ENCODE measurements at places on chromosomes 5 and 9.

DNA sequence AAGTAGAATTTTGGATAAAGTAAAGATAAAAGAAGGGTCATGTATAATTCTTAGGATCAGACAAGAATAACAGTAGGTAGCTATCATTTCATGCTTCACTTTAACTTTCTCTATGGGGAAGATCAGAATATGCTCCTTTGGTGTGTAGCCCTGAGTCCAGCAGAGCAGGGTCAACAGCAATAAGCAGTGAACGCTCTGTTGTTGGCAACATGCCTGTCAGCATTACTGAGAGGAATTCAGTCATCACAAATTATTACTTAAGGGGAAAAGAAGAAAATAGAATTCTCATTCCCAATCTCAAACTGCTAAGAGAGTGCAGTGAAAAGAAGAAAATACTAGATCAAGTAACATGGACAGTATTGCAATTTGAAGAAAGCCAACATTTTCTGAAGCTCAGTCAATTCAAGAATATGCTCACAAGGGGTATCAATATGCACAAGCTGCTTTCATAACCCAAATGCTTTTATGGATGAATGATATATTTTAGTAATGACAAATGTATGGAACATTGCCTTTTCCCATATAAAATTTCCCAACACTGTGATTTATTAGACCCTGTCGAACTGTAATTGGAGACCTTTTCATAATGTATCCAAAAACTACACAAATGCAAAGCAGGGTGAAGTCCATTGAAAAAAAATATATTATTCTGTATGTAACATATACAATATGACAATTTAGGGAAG lies 1359.4 kb downstream of the EFNA5 start:
- no peak for DNase-seq

DNA sequence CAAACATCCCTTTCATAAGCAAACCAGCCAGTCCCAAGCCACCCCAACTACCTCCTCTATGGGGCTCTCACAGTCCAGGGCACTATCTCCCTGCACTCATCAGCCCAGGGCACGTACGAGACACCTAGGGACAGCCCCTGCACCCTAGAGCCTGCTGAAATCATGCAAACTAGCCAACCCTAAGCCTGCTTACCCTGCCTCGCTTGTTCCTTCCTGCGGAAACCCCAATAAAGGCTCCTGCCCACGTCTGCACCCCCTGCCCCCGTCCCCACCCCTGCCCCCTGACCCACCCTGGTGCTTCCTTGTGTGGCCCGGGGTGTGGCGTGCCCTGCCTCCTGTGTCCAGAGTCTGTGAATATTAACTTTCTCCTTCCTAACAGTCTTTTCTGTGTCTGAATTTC lies 135.9 kb downstream of the GADD45G start:
- DNase-seq: no peak

- DNase-seq: no peak
Observed at GRCh38 chr9:136668983-136669790, 6.5 kb downstream of the EGFL7 start.

- DNase-seq: no peak
Observed at GRCh38 chr5:34436761-34437501, 219.2 kb upstream of the RAI14 start.

GRCh38 chr5:118883362-118883761 lies 105.0 kb downstream of the DTWD2 start:
- DNase-seq: no peak

DNA sequence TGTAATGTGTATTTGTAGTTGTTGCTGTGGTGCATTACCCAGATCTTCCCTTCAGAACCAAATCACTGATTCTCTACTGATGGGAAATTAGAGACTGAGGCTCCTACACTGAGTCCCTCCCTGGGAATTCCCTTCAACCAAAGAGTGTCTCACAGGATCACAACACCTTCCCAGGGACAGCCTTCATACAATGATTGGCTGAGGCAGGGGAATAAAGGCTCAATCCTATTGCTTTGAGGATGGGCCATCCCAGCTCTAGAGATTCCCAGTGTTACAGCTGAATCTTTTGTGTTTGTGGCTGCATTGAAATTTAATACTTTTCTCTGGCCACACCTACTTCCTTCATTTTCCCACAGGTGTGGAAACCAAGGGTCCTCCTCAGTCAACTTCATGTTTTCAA lies 96.4 kb upstream of the ELL2 start:
- no peak for DNase-seq

GRCh38 chr5:73031839-73032238 lies 76.0 kb downstream of the FCHO2 start:
- no peak for DNase-seq

GRCh38 chr5:167177736-167178135 lies 1113.7 kb upstream of the WWC1 start:
- no peak for DNase-seq

DNA sequence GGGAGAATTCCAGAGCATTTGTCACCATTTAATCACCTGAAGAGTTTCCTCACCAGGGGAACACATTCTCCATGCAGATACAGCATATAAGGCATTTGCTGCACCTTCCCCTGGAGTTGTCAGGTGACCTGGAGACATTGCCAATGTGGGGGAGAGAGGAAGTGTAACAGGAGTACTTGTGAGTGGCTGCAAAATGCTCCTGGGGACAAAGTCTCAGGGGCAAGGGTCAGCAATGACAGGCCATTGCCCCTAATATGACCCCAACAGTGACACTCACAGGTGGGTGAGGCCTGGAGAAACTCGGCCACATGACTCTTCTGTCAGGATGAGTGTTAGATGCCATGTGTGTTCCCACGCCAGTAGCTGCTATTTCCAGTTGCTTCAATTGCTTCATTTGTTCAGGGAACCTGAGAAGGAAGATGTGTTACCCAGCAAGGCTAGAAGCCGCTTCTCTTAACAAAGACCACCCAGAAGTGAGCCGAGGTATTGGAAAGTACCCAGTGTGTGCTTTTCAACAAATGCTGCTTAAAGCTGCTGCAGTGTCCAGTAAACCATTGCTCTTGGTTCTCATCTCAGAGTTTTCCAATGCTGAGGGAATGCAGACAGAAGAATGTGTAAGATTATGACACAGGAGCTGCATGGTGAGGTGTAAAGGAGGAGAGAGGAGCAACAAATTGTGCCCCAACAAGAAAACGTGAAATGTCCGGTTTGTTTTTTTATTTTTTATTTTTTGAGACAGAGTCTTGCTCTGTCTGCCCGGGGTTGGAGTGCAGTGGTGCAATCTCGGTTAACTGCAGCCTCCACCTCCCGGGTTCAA lies 128.2 kb upstream of the SLC44A1 start:
- DNase-seq: no peak

GRCh38 chr9:16257604-16258003 lies 612.9 kb downstream of the BNC2 start:
- no peak for DNase-seq

GRCh38 chr9:26723486-26723885 lies 169.1 kb downstream of the CAAP1 start:
- no peak for DNase-seq

GRCh38 chr9:128771094-128771721 lies 519 bp downstream of the ZER1 start:
- no peak for DNase-seq

DNA sequence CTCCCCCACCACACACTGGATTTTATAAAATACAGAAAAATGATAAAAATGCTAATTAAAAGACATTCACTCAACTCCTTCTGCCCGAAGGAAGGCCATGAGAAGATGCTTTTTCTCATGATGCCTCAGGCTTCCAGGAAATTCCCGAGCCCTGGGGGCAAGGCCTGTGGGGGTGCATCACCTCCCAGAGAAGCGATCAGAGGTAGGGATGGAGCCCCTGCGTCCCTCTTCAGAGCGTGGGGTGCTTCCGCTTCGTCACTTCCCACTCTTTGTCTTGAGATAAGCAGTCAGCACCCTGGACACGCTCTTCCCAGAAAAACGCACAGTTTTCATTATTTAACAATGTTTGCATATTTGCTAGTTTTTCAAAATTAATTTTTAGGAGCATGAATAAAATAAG lies 33.3 kb upstream of the SH3PXD2B start:
- DNase-seq: no peak

- DNase-seq: no peak
Observed at GRCh38 chr5:125357660-125358059, 611.2 kb upstream of the ZNF608 start.

DNA sequence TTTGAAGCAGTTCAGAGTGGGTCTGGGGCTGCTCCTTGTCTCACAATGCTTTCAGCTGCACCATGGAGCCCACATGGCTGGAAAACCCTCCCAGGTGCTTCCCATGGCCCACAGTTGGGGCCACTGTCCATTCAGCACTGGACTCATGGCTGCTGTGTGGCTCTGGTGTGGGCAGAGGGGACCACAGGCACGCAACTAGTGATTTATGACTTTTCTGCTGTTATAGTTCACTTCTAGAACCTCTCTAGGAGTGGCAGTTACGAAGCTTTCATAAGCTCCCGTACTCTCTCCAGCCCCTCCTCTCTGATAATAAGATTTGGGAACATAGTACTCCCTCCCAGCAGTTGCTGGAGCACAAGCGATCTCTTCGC lies 29.0 kb downstream of the GLRA1 start:
- no peak for DNase-seq

DNA sequence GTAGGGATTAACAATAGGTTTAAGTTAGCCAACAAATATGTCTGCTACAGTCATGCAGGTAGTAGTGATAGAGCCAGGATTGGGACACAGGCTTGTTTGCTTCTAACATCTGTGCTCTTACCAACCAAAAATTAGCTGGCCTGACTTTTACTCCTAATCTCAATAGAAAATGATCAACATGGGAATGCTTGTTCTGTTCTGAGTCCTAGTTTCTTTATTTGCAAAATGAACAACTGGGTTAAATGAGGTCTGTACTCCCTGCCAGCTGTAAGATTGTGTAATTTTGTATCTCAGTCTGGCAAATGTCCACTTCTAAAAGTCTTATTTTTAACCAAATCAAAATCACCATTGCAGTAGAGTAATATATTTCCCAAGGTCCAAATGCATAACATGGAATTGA lies 216.8 kb downstream of the NMUR2 start:
- DNase-seq: no peak

DNA sequence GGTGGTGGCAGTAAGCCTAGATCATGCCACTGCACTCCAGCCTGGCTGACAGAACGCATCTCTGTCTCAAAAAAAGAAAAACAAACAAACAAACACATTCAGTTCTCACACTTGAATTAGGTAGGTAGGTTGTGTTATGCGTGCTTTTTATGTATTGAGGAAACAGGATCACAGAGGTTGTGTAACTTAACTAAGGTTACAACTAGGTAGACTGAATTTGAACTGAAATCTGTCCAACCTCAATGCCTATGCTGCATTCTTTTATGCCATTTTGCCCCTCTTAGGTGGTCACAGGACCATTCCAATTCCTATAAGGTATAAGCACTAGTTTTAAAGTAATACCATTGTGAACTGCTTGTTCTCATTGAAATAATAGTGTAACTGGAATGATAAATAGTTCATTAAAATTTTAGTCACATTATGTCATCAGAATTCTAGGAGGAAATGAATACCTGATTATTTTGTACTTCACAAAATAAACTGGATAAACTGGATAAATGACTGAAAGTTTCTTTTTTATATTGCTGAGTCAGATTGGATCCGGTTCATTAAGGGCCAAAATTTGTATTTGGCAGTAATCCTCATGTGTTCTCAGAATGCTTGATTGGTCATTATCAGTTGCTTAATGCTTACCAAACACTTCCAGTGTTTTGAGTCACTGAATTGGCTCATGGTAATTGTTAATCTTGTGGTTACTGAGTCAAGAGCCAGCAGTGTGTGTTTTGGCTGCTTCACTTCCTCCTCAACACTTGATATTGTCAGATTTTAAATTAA lies 7.1 kb downstream of the UBAP1 start:
- DNase-seq: no peak

DNA sequence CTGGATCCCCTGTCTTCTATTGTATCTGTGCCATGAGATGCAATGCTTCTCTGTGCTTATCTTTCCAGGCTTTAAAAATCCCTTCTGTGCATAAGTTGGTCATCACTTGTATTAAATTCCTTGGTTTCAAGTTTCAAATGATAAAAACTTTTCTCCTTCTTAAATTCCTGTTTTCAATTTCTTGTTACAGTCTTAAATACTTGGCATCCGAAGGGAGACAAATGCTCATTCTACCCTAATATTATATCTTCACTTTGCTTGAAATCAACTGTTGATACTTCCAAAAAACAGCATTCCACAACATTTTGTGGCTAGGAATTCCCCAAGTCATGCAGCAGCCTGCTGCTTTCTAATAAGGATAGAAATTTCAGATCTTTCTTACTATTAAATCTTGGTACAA lies 413.2 kb upstream of the ACTBL2 start:
- no peak for DNase-seq

DNA sequence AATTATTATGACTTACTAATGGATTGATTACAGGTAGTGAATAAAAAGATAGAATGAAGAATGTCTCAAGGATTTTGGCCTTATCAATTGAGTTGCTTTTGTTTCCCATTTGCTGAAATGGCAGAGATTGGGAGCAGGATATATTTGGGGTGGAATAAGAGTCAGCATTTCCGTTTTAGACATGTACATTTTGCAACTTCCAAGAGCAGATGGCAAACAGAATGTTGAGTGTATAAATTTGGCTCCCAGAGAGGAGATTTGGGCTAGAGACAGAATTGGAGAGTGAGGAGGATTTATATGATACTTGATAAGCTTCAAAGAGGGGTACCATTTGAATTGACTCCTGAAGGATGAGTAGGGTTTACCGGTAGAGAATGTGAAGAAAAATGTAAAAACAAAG lies 437.9 kb upstream of the PAPPA start:
- no peak for DNase-seq

DNA sequence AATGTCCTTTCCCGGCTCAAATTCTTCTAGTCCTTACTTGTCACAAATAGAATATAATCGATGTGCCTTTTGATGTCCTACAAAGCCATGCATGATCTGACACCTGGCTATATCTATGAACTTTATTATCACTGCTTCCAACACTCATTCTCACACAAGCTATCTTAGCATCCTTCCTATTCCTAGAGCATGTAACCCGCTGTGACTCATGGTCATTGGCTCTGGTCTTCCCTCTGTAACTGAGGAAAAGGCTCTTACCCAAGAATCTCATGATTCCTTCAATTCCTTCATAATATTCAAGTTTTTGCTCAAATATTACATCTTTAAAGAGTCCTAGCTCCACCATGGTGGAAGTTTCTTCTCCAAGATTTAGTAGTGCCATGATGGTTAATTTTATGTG lies 480.0 kb upstream of the PAPPA start:
- no peak for DNase-seq

DNA sequence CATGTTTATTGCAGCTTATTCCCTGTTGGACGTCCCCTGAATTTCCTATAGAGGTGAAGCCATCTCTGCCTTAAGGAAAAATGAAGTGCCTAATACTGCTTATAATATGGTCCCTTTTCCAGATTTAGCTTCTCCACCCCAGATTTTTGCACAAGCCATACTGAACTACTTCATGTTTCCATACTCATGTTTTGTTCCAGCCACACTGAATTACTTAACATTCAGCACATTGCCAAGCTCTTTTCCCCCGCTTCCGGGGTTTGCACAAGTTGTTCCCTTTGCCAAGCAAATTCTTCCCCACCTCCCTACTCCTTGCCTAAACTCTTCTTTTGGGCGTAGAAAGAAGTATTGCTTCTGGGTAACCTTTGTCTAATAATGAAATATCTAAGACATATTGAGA lies 1.7 kb upstream of the CNTRL start:
- DNase-seq: no peak
